ENCODE measurements at places on chromosomes 6 and 20.

- no peak for DNase-seq
Measured at GRCh38 chr6:156191895-156192294, 585.3 kb upstream of the ARID1B start.

- DNase-seq: no peak
Measured at GRCh38 chr6:42225029-42225339, 7.3 kb upstream of the MRPS10 start.

GRCh38 chr6:40909811-40910210 is 129.2 kb downstream of the UNC5CL start:
- DNase-seq: no peak

- no peak for DNase-seq
Measured at GRCh38 chr6:110530671-110531070, 54.3 kb upstream of the SLC22A16 start.

DNA sequence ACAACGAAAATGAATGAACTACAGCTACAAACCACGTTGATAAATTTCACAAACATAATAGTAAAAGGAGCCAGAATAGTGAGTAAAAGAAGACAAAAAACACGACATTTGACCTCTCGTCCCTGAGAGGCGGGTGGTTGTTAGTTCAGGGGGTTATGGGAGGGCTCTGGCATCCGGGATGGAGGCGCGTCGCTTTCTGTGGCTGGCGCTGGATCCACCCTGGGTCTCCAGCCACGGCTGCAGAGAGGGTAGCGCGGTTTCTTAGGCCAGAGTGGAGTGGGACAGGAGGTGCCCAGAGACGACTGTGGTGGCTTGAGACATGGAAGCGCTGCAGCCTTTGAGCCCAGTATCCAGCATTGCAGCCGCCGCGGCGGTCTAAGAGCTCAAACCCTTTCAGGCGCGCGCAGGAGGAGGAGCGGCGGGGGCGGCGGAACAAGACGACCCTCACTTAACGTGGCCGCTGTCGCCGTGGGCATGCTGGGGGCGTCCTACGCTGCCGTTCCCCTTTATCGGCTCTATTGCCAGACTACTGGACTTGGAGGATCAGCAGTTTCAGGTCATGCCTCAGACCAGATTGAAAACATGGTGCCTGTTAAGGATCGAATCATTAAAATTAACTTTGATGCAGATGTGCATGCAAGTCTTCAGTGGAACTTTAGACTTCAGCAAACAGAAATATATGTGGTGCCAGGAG is 3.7 kb upstream of the ZSCAN23 start:
- peak; percentile 33 for DNase-seq

DNA sequence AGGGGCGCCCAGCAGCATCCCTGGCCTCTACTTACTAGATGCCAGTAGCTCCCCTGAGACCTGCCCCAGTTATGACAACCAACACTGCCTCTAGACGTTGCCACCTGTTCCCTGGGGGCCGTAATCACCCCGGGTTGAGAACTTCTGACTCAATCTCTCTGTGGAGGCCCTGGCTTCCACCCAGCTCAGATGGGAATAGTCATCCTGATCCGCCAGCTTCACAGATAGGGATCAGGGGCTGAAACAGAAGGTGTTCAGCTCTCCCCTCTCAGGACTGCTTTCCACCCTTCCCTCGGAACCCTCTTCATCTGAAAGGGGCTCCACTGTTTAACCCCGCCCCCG is 3.3 kb downstream of the CAPN11 start:
- peak; percentile 42 for DNase-seq

GRCh38 chr6:1424306-1424927 is 35.0 kb downstream of the FOXF2 start:
- peak; percentile 40 for DNase-seq

DNA sequence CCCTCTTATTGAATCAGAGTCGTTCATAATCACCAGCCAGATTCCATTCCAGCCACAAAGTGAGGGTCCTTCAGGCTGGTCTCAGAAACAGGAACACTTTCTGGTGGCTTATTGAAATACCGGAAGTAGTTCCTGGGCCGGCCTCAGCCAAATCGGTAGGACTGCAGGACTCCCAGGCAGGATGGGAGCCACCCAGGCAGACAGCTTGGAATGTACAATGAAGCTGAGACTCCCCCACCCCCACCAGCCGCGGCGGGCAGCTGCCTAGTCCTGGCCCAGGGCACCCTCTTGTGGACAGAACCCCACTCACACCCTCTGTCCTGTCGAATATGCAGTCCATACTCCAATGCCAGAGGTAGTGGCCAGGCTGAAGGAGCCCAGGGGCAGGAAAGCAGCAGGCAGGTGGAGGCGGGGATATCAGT is 43.8 kb downstream of the MDFI start:
- peak; percentile 81 for DNase-seq

DNA sequence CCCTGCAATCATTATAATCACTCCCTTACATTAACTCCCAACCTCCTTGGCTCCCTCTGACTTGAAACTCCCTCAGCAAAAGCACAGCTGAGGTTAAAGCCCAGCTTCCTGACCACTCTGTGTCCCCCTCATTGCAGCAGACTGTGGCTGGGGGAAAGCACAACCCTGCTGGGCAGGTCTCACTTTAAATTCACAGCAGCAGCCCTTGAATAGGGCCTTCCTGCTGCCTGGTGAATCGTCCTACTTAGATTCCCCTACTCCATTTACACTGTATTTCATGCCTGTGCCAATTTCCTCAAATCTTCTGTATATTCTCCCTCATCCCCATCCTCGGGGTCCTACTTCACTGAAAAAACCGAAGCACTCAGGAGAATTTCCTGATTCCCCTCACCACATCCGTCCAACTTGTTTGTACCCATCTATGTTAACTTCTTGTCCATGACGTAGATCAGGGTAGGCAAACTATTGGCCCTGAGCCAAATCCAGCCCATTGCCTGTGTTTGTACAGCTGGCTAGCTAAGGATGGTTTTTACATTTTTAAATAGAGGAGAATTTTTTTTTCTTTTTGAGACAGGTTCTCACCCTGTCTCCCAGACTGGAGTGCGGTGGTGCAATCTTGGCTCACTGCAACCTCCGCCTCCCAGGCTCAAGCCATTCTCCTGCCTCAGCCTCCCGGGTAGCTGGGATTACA is 31.5 kb upstream of the GCM1 start:
- no peak for DNase-seq

GRCh38 chr6:38760097-38760496 is 45.0 kb downstream of the DNAH8 start:
- no peak for DNase-seq

DNA sequence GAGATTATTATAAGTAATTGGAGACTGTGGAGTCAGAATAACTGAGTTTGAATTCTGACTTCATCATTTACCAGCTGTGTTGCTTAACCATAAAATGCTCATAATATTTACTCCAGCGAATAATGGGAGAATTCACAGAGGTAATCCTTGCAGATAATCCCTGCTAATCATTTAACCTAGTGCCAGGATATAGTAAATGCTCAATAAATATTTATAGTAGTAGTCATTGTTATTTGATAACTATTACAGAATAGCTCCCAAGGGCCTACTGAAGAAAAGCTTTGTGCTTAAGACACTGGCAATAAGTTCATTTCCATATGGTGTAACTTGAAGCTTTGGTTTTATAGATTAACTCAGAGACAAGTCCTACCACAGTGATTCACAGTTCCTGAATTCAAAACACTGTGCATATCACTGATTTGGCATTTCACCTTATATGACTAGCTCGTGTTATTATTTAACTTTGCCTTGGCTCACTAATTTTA is 208.8 kb upstream of the PLCB4 start:
- no peak for DNase-seq

DNA sequence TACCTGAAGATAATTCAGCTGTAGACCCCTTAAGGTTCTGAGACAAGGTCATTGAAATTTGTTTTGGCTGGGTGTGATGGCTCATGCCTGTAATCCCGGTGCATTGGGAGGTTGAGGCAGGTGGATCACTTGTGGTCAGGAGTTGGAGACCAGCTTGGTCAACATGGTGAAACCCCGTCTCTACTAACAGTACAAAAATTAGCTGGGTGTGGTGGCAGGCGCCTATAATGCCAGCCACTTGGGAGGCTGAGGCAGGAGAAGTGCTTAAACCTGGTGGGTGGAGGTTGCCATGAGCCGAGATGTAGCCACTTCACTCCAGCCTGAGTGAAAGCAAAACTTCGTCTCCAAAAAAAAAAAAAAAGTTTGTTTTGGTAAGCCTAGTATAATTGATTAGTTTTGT is 11.0 kb downstream of the SRSF3 start:
- no peak for DNase-seq

GRCh38 chr6:148249160-148249559 is 93.5 kb upstream of the SASH1 start:
- no peak for DNase-seq

DNA sequence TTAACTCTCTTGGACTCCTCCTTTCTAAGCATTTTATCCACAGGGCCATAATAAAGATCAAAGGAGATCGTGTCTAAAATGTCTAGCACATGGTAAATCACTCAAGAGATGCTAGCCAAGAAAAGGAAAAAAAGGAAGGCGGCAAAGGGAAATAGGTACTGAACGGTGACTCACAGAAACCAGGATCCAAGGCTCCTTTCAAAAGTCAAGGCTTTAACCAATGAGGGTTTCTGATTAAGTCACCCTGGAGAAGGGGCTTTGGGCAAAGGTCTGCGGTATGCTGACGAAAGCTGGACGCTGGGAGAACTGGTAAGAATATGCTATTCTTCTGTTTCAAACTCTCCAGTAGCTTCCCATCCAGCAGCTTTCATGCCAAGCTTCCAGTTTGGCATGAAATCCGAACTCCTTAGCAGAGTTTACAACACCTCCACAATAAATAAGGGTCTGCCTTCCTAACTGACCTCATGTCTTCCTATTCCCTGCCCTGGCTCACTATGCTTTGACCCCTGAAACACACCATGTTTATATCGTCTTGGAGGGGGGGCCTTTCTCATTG is 1.0 kb downstream of the TOMM34 start:
- peak; percentile 53 for DNase-seq

GRCh38 chr6:163370464-163371117 is 43.9 kb upstream of the QKI start:
- DNase-seq: no peak

GRCh38 chr6:110467566-110468140 is 8.8 kb downstream of the SLC22A16 start:
- DNase-seq: no peak

Measured in stimulated activated CD8-positive, alpha-beta memory T cell treated with anti-CD3 and anti-CD28 coated beads, Interleukin-4, amount 100 ng/mL, for 48 hours (primary cell).